Effector memory CD4-positive, alpha-beta T cell (primary cell): ENCODE measurements at places on chromosomes 12 and 14.

DNA sequence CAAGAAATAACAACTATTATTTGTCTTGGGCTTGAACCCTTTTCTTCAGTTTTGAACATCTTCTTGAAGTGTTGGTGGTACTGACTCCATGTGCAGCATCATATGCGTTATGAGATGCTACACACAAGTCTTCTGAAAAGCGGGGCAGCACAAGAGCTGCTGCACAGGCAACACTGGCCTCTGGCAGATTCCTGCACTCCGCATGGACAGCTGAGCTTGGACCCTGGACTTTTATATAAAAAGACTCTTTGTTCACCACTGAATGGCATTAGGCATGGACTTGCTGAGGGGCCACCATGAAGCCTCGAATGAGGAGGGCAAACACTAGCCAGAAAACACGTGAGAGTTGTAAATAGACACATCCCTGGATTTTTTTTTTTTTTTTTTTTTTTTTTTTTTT lies 210.8 kb upstream of the NPAS3 start:
- no peak overlapping the region for H3K4me3 ChIP-seq
- no peaks in the 10 kb centered on the region for H3K4me1 ChIP-seq
- no peak for DNase-seq
- H3K36me3 ChIP-seq = no peaks in the 10 kb centered on the region

GRCh38 chr12:15996254-15996653 lies 85.1 kb downstream of the DERA start:
- H3K27me3 ChIP-seq = no peaks in the 10 kb centered on the region
- no peak overlapping the region for H3K27ac ChIP-seq
- no peak overlapping the region for H3K4me3 ChIP-seq
- no peaks in the 10 kb centered on the region for H3K36me3 ChIP-seq
- DNase-seq = no peak

DNA sequence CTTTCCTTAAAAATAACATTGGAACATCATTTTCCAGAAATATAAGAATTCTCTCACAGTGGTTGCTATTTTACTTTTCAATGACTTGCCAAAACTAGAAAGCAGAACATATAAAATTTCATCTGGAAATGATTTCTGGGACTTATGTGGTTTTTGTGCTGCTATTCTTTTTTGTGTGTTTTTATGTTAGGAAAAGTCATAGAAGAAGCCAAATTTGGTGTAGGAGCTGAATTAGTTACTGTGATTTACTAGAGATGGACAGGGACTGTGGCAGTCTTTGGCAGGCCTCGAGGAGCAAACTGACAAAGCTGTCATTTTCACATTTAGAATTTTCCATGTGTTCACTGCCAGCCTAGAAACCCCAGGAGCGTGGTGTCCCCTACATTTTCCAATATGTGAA lies 38.3 kb upstream of the LDHB start:
- no peak for DNase-seq
- no peak overlapping the region for H3K4me3 ChIP-seq
- H3K36me3 ChIP-seq = no peaks in the 10 kb centered on the region
- peaks cover 2% of the 10 kb centered on the region for H3K4me1 ChIP-seq
- no peaks in the 10 kb centered on the region for H3K27me3 ChIP-seq

- H3K27ac ChIP-seq = no peak overlapping the region
- no peaks in the 10 kb centered on the region for H3K36me3 ChIP-seq
- no peak for DNase-seq
- H3K4me1 ChIP-seq = no peaks in the 10 kb centered on the region
- H3K4me3 ChIP-seq = no peak overlapping the region
Measured at GRCh38 chr14:73386342-73386741, 72.0 kb downstream of the NUMB start.

- H3K36me3 ChIP-seq = no peaks in the 10 kb centered on the region
- no peak for DNase-seq
- H3K27me3 ChIP-seq = no peaks in the 10 kb centered on the region
Measured at GRCh38 chr12:95533985-95534384, 17.3 kb downstream of the USP44 start.

- no peaks in the 10 kb centered on the region for H3K27me3 ChIP-seq
- no peaks in the 10 kb centered on the region for H3K36me3 ChIP-seq
- H3K4me1 ChIP-seq = no peaks in the 10 kb centered on the region
- no peak overlapping the region for H3K4me3 ChIP-seq
- H3K27ac ChIP-seq = no peak overlapping the region
Measured at GRCh38 chr12:90274407-90274806, 565.8 kb upstream of the ATP2B1 start.

DNA sequence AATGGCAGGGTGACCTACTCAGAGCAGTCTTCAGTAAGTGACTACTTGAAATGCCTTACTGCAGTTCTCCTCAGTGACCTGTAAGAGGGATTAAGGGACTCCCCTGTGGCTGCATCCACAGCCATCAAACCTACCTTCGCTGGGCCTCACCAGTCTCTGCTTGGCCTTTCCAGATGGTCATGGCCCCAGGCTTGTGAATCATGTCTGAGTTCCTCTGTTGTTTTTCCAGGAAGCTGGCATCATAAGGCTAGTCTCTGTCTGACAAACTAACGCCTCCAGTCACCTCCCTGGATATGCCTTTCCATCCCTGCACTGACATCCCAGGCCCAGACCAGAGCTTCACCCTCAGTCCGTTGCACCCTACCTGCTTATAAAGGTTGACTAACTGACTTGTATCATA lies 14.0 kb downstream of the RNASE2 start:
- peaks cover 3% of the 10 kb centered on the region for H3K4me1 ChIP-seq
- no peak overlapping the region for H3K27ac ChIP-seq
- peaks cover 5% of the 10 kb centered on the region for H3K27me3 ChIP-seq
- no peaks in the 10 kb centered on the region for H3K36me3 ChIP-seq
- no peak overlapping the region for H3K4me3 ChIP-seq
- no peak for DNase-seq

GRCh38 chr14:34436118-34436905 lies 25.7 kb downstream of the SPTSSA start:
- no peak overlapping the region for H3K4me3 ChIP-seq
- no peak for DNase-seq
- no peaks in the 10 kb centered on the region for H3K4me1 ChIP-seq
- H3K36me3 ChIP-seq = no peaks in the 10 kb centered on the region

- no peaks in the 10 kb centered on the region for H3K27me3 ChIP-seq
- peak overlapping the region; percentile 91 for H3K27ac ChIP-seq
- no peaks in the 10 kb centered on the region for H3K36me3 ChIP-seq
- DNase-seq = no peak
- H3K4me3 ChIP-seq = no peak overlapping the region
Measured at GRCh38 chr14:70652871-70653270, 11.2 kb downstream of the TTC9 start.

- DNase-seq = no peak
- no peak overlapping the region for H3K4me3 ChIP-seq
- no peaks in the 10 kb centered on the region for H3K27me3 ChIP-seq
- H3K4me1 ChIP-seq = no peaks in the 10 kb centered on the region
- no peaks in the 10 kb centered on the region for H3K36me3 ChIP-seq
Measured at GRCh38 chr12:32305163-32305562, 94.2 kb upstream of the FGD4 start.

- H3K27ac ChIP-seq = no peak overlapping the region
- peaks cover 19% of the 10 kb centered on the region for H3K4me1 ChIP-seq
- no peaks in the 10 kb centered on the region for H3K27me3 ChIP-seq
- H3K36me3 ChIP-seq = no peaks in the 10 kb centered on the region
Measured at GRCh38 chr12:116591855-116592637, 32.9 kb downstream of the MAP1LC3B2 start.

DNA sequence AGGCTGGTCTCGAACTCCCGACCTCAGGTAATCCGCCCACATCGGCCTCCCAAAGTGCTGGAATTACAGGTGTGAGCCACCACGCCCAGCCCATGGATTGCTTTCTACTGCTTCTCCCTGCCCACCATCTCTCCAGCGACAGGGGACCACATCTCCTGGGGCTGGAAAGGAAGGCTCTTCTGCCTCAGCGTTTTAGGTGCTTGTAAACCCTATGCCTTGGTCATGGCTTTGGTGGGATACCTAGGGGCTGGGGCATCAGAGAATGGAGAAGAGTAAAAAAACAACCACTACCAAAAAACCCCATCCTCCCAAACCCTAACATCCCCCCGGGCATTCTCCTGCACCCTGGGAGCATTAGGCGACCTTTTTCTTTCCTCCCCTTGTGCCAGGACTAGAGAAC lies 1.1 kb upstream of the TMEM121 start:
- H3K27ac ChIP-seq = no peak overlapping the region
- H3K27me3 ChIP-seq = peaks cover 2% of the 10 kb centered on the region
- no peaks in the 10 kb centered on the region for H3K36me3 ChIP-seq

DNA sequence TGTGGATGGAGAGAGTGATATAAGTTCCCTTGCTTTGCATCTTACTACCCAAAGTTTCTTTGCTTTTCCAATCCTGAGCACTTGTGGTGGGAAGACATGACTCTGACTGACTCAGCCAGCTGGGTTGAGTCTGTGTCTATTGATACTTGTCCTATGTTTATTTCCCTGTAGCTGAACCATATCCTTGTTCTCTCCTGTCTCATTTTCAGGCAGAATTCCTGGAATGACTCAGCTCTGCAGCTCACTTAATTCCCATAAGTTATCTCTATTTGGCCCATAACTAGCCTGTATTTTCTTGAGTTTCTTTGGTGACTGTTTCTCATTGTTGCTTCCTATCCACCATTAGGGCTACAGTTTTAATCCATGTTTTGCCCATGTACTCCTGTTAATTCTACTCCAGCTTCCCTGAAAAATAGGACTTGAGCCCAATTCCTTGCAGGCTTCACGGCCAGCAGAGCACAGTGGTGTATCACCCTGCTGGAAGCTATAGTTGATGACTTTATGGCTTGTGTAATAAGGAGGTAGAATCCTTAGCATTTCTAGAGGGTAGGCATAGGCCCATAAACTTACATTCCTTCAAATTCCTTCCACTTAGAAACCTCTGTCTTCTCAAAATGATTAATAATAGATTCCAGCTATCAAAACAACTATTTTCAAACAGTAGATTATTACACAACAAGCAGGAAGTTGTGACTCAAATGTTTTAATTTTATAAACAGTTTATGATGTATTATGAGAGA lies 183.1 kb downstream of the TMTC3 start:
- no peaks in the 10 kb centered on the region for H3K4me1 ChIP-seq
- H3K27ac ChIP-seq = no peak overlapping the region
- no peak overlapping the region for H3K4me3 ChIP-seq
- H3K36me3 ChIP-seq = no peaks in the 10 kb centered on the region
- no peaks in the 10 kb centered on the region for H3K27me3 ChIP-seq
- no peak for DNase-seq

DNA sequence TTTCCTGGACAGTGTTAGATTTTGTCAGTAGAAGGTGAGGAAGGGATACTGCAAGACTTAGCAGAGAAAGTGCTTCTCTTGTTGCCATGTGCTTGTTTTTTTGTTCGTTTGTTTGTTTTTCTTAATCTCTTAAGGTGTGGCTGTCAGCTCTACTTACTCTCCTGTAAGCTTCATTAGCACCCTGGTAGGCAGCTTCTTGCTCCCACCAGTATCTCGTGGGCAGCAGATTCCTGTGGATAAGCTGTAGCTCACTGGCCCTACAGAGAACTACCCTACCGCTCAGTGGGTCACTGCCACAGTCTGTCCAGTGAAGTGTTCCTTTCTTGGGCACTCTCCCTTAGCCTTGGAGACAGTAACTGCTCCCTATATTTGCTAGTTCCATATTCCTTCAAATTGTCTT lies 30.1 kb downstream of the VRK1 start:
- no peak overlapping the region for H3K4me3 ChIP-seq
- no peak for DNase-seq
- H3K27me3 ChIP-seq = no peaks in the 10 kb centered on the region
- H3K4me1 ChIP-seq = no peaks in the 10 kb centered on the region
